ENCODE measurements at places on chromosomes 4 and X.

GRCh38 chr4:61094854-61095598 is 105.1 kb upstream of the ADGRL3 start:
- DNase-seq: no peak

- no peak for DNase-seq
These were observed 5.9 kb upstream of the SASH3 start for GRCh38 chrX:129773649-129774458.

DNA sequence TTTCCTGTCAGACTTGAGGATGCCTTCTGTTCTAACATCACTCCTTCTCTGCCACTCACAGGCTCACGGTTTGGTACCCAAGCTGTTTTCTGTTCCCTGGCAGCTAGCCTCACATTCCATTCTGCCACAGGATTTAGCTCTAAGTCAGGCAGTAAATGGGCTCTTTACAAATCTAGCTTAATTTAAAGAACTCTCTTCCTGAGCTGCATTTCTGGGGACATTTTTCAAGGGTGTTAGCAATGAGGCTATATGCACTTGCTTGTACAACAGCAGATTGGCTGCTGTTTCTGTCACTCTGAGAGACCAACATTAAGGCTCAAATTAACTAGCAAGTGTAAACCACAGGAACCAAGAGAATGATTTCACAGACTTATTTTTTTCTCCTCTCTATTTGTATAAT is 337.8 kb upstream of the NOCT start:
- no peak for DNase-seq

DNA sequence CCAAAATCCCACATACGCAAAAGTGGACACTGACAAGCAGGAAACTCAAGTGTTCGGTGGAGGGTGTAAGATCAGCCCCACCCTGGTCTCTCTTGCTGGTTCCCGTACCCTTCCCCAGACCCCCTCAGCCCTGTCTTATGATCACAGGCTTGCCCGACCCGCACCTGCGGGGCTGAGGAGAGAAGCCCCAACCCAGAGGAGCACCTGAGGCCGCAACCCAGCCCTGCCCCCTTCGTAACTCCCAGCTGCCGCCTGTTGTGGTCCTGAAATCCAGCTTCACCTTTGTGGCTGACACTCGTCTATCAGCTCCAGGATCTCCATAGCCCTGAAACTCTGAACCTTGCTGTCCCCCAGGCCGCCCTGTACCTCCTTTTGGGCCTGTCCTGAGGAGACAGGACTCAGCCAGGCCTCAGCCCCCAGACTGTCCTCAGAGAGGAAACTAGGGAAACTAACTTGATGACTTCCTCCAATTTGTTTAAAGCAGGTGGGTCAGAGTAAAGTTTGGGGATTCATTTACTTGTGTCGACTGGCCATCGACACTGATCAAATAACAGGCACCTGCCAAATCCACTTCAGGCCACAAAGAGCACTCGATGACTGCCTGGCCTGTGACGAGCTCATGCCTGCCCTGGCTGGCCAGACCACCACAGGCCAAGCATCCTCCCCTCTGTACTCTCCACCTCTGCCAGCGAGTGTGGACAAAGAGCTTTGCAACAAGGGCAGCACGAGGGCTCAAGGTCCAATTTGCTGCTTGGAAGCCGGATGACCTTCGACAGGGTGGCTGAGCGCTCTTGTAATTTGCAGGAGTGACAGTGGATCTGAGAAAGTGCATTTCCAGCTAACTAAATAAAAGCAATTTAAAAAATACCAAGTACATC is 19.3 kb downstream of the DCTD start:
- DNase-seq: no peak

DNA sequence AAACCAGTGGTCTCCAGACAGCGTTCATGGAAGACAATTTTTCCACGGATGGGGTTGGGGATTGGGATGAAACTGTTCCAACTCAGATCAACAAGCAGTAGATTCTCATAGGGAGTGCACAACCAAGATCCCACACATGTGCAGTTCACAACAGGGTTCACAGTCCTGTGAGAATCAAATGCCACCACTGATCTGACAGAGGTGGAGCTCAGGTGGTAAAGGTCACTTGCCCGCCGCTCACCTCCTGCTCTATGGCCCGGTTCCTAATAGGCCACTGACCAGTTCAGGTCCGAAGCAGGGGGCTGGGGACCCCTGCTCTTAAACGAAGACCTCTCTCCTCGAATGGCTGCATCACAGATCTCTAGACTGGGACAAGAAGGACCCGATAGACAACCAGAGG is 4.4 kb downstream of the APBB2 start:
- no peak for DNase-seq

DNA sequence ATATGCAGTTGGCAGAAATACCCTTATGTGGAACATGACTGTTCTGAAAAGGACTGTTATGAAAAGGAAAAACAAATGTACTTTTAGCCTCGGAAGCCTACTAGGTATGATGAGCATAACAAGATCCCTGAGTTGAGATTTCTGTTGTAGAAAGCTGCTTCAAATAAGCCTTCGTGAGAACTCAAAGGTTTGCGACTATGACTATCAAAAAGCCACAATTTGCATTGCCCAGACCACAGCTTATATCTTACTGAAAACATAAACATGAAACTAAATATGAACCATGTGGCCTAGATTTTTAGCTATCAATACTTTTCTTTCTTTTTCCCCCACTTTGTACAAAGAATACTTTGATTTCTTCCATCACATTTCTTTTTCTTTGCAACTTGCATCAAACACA is 398.2 kb upstream of the LCORL start:
- no peak for DNase-seq

GRCh38 chr4:177771645-177772044 is 329.4 kb upstream of the AGA start:
- DNase-seq: no peak

DNA sequence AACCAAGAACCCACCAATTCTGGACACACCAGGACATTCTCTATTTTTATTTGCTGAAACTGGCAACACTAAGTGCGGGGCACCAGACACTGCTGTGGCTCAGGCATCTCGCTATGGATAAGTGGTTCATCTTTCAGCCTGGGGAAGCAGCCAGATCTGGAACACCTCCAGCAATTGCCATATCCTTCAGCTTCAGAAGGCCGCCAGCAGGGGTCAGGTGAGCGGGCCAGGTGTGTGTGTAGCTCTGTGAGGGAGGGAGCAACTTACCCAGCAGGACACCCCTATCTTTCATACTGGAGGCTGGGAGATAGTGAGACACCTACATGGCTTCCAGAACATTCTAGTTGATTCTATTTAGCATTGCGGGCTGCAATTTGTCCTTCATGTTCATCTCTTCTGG is 57.0 kb upstream of the GBA3 start:
- no peak for DNase-seq

DNA sequence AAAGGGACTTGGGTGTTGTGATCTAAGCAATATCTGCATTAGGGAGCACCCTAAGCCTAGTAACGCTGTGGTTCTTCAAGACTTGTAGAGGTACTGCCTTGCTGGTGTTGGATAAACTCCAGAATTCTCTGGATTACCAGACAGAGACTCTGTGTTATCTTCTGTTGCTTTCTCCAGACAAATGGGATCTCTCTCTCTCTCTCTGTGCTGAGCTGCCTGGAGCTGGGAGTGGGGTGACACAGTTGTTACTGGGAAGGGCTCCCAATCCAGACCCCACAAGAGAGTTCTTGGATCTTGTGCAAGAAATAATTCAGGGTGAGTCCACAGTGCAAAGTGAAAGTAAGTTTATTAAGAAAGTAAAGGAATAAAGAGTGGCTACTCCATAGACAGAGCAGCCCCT is 48.8 kb downstream of the MCUB start:
- DNase-seq: no peak

GRCh38 chr4:68348577-68348976 is 1.3 kb downstream of the YTHDC1 start:
- no peak for DNase-seq

DNA sequence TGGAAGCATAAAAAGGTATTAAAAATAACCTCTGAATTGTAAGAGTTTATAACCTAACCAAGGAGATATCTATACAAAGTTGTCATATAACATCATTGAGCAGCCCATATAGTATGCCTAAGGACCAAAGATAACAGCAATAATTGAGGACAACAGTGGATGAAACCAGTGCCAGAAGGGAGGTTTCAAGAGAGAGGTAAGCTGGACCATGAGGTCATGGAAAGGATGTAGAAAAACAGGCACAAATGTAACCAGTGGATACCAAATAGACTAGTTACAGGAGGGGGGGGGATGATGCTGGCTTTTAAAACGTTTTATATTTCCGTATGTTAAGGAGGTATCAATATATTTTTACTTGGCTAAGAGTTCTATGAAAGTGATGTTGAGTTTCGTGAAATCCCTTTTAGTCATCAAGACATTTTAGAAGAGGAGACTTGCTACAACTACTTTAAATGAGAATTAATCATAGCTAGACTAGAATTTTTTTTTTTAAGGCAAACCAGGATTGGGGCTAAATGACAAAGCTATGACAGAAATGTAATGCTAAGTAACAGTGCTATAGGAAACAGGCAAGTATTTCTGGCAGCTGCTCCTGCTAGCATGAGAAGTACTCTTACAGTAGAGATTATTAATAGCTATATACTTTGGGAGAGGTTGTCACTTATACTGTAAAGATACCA is 161.1 kb downstream of the FBXW7 start:
- no peak for DNase-seq

DNA sequence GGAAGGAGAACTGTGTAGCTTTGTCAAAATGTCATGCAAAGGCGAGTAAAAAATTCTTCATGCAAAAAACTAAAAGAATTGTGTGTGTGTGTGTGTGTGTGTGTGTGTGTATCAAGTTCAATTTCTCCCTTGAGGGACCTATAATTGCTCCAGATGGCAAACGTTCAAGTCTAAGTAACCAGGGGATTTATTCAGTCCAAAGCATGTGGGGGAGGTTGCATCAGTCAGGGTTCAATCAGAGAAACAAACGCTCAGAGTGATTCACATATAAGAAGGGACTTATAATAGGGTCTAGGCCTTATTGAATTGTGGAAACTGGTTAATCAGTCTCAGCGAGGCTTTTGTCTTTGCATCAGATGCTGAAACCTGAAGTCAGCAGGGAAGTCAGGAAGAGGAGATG is 5.0 kb downstream of the DCAF8L1 start:
- no peak for DNase-seq

DNA sequence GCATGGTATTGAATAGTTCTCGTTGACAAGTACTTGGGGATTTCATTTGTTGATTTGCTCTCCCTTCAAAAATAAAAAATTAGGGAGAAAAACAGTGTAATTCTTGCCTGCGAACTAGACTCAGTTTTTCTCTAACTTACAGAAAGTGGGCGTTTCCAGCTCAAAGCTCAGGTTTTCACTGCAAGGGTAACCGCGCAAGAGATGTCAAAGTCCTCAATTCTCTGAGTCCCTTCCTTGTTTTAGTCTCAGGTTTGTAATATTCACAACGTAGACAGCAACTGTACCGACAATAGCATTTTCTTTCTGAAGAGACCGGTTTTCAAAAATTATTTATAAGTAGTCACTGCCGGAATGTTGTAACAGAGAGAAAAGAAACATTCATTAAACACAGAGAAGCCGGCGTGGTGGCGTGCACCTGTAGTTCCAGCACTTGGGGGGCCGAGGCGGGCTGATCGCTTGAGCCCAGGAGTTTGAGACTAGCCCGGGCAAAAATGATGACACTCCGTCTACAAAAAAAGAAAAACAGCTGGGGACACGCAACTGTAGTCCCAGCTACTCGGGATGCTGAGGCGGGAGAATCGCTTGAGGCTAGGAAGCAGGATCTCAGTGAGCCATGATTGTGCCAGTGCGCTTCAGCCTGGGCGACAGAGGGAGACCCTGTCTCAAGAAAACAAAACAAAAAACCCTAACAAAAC is 774 bp downstream of the ZCCHC4 start:
- no peak for DNase-seq

GRCh38 chr4:1799387-1800375 is 6.6 kb downstream of the FGFR3 start:
- DNase-seq: no peak

GRCh38 chrX:12975670-12975965 is 708 bp downstream of the TMSB4X start:
- no peak for DNase-seq

- no peak for DNase-seq
These were observed 18.1 kb upstream of the GDPD2 start for GRCh38 chrX:70405003-70405402.

- peak; percentile 60 for DNase-seq
These were observed 1.2 kb downstream of the USP46 start for GRCh38 chr4:52657618-52658501.

- no peak for DNase-seq
These were observed 78.7 kb downstream of the SUPT20HL2 start for GRCh38 chrX:24235084-24235710.

DNA sequence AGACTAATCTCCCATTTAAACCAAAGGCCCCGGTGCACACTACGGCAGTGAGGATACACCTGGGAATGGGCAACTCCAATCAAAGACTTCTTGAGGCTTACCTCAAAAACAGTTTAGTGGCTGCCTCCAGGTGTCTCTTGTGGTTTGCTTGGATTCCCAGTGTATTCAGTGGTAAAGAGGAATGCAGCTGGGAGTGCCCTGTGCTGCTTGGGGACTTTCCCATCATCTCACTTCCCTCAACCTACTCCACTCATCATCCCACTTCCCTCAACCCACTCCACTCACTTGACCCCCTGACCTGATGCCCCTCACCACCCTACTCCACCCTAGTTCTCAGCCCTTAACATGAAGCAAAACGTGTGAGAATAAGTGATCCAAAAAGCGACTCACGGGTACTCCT is 177.3 kb upstream of the ETNPPL start:
- DNase-seq: no peak

DNA sequence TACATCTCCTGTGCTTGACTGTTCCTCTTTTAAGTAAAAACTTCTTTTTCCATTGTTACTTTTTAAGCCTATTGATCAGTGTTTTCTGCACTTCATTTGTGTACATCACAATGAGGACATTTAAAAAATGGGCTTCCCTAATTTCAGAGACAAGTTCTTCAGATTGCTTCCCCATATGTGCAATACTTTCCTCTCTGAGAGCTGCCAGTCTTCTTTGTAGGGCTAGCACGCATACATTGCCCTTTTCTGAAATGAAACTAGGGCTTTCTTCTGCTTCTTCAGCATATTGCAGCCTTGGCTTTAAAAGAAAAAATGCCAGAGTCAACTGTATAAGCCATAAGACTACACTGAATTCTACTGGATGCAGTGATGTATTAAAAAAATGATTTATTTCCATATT is 37.8 kb downstream of the FAT4 start:
- no peak for DNase-seq

DNA sequence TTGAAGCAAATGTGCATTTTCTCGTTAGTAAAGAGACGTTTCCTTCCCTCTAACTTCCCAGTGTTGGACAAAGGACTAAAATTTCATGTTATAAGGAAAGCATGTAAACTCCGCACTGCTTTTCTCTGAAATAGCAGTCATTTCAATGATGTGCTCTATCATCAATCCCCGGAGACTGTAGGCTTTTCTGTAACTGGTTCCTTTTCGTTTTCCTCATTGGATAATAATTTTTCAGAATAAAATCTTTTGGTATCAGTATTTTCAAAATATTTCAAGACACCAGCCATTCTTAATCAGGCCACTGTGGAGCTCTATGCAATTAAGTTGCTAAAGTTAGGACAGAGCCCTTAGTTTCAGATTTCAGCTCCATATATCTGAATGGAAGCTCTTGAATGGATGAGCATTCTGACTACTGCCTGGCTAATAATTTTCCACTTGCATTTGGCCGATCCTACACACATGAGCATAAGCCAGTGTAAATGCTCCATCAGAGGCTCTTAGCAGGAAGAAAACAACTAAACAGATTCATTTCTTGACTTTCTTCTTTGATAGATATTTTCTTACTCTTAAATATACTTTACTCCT is 157.7 kb downstream of the CHIC2 start:
- DNase-seq: no peak

GRCh38 chr4:40316782-40317635 is 18.1 kb upstream of the CHRNA9 start:
- DNase-seq: peak; percentile 70

GRCh38 chrX:109773374-109773773 is 40.3 kb upstream of the ACSL4 start:
- DNase-seq: no peak

Data from ecto neural progenitor cell (in vitro differentiated cells).